ENCODE measurements at places on chromosomes 6 and 20. TPM values are rescaled to one million over a fixed set of nuclear protein-coding genes. Genes with fewer than 3 reads are reported as not detected.

DNA sequence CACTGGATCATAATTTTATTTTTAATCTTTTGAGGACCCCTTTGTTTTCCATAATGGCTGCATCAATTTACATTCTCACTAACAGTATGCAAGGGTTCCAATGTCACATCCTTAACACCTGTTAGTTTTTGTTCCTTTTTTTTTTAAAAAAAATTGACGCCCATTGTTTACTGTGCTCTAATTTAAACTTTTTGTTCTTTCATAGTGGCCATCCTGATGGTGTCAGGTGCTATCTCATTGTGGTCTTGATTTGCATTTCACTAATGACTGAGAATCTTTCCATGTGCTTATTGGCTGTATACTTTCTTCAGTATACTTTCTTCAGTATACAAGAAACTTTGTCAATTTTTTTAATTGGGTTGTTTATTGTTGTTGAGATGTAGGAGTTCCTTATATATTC, 347.0 kb downstream of the RNGTT start:
- no peak for DNase-seq

DNA sequence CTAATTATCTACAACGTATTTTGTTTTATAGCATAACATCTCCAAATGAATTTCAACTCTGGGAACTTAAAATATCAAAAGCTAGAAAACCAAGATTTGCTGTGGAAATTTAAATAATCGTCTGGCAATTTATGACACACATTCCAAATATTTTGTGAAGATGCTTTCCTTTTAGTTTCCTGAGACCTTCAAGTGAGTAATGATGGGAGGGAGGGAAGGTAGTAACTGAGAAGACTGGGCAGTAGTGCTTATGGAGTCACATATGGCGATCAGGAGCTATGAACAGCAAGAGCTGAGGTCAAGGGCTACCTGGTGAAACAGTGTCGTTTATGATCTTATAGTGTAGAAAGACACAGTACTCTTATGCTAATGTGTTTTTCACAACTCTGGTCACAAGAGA, 178.2 kb upstream of the THEMIS start:
- DNase-seq, result no peak

BACH2 gene
- total RNA-seq, result 4.3 TPM

DNA sequence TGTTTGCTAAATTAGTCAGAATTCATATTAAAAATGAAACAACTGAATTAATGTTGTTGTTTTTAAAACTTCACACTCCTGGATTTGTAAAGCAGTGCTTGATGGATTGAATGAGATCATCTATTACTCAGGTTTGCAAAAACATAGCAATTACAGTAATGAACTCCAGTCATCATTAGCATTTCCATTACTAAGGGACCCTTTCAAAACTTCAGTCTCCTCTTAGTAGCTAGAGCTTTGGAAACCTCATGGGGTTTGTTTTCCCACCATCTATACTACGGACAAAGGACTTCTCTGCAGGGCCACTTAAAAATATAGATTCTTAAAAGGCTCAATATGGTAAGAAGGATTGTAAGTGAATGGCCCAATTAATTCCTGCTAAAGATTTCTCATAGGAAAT, 209.9 kb upstream of the PRND start:
- no peak for DNase-seq

DNA sequence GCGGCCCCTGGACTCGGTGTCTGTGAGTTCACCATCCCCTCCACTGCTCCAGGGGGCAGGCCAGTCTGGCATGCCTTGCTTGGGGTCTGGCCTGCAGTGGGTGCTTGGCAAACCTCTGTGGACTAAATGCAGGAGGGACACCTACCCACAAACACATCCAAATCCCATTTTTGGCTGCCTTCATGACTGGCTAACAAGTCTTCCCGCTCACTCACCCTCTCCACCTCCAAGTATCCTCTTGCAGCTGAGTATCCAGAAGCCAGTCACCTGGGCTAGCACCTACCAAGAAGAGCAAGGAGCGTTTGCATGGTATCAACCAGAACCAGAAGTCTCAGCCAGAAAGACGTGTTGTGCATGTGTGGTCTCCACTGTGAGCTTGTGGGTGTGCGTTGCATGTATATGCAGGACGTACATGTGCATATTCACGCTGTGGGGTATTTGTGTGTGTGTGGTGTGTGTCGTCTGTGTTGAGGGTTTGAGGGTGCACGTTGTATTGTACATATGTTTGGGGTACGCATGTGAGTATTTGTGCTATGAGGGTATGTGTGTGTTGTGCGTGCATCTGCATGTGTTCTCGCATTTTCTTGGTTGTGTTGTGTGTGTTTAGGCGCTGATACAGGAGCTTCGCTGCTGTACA, 5.6 kb upstream of the PMEPA1 start:
- DNase-seq, result no peak

DNA sequence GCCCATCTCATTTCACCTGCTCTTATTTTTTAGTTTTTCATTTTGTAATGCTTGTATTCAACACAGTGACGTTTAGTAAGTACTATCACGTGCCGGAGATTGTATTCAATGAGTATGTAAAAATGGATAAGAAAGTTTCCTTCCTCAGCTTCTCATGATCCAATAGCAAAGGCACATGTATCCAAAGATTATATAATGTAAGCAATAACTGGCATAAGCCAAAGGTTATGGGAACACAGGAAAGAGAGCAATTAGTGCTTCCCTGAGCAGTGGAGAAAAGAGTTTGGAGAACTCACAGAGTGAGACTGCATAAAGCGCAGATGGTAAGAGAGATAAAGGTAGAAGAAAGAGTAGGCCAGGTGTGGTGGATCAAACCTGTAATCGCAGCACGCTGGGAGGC, 21.8 kb upstream of the LTV1 start:
- DNase-seq, result no peak

DNA sequence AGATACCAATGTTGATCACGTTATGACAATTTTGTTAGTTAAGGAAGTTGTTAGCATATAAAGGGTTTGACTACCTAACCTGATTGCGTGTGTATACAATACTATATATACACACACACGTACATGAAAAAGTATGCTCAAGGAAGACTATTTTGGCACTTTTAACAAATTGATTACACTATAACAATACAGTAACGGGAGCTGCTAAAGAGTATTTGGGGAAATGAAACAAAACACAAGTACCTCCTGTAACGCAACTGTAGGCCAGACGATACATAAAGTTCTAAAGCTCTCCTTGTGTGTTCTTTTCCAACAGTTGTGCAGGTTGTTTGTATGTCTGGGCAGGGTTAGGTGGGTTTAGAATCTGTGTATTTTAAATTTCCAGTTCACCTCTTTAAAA, 98.7 kb downstream of the PLEKHG1 start:
- DNase-seq, result no peak

WFDC2 gene
- total RNA-seq, result 244 TPM

GRCh38 chr6:90351696-90352095, 55.1 kb upstream of the BACH2 start:
- no peak for DNase-seq

EFCAB8 gene
- 1.0 TPM for total RNA-seq

METTL24 gene
- 8.1 TPM for total RNA-seq

DNA sequence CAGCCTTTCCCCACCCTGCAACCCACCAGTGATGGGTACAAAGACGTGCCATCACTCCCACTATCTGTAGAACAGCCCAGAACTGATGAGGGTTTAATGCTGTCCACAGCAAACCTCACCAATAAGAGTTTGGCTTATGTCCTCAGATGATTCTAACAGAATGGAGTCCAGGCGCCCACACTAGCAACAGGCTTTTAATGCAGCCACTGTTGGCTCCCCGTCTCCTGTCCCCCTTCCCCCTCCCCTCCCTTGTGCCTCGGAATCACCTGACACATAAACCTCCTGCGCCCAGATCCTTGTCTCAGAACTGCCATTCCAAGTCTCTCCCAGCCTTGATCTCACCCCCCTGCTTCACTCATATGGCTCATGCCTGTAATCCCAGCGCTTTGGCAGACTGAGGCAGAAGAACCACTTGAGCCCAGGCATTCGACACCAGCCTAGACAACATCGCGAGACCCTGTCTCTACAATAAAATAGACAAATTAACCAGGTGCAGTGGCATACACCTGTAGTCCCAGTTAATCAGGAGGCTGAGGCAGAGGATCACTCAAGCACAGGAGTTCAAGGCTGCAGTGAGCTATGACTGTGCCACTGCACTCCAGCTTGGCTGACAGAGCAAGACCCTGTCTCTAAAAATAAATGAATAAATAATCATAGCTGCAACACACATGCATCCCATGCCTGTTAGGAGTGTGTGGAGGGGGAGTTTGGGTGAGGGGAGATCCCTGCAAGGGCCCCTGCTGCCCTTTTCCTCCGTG, 85.6 kb downstream of the SNX5 start:
- DNase-seq, result no peak

- DNase-seq, result peak; percentile 56
Measured at GRCh38 chr20:52972190-52972937, at the start of gene TSHZ2. TSS of gene TSHZ2 (plus strand) at chr20:52972358. CDS start at chr20:52973294, 936 bp downstream.

DNA sequence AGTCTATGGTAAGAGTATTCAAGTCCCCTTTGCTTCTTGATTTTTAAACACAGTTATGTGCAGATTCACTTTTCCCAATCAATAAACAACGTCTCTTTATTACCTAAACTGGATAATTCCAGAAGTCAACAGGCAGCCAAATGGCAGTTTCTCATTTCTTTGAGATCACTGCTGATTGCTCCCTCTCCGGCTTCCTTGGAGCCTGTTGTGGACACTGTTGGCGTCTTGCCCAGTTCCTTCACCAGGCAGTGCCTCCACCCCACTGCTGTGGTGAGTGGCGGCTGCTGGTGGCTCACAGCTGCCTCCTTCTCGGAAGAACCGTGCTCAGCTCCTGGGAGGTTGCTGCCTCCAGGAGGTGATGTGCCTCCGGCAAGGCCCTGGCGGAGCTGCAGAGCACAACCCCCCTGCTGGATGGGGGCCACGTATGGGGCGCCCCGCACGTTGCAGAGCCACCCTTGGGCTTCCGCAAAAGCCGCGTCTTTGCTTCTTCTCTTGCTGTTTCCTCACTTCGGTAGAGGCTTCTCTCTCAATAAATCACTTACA, 105.1 kb upstream of the CNKSR3 start:
- peak; percentile 71 for DNase-seq

DNA sequence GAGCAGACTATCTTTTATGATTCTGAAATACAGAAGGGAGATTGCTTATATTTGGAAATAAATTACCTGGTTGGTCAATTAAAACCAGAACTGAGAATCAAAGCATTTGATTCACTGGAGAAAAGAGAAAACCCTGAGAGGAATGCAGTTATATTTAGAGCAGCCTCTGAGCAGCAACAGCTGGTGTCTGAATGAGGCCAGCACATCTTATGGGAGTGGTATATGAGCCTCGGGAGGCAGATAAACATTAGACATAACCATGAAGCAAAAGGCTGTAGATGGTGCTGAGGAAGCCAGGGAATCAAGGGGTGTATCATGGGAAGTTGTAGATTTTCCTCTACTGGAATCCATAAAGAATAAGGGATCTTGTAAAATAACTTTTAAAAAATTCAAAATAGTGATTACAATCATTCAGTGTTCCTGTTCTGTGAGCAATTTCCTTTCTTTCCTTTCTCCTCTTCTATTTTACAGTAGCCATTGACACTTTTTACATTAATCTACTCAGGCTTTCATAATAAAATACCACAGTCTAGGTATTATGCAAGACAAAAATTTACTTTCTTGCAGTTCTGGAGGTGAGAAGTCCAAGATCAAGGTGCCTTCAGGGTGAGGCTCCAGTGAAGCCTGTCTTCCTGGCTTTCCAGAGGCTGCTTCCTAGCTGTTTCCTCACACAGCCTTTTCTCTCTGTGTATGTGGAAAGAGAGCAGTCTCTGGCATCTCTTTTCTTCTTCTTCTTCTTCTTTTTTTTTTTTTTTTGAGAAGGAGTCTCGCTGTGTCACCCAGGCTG, 32.8 kb upstream of the ENPP5 start:
- DNase-seq, result no peak

SLC12A5 gene
- total RNA-seq, result not detected

RAB44 gene
- total RNA-seq, result 1.0 TPM

FUT9 gene
- total RNA-seq, result 6.7 TPM

GRCh38 chr6:125421836-125422235, 120.1 kb upstream of the HDDC2 start:
- no peak for DNase-seq

GRCh38 chr6:106199998-106200397, 113.9 kb downstream of the PRDM1 start:
- DNase-seq, result no peak

DNA sequence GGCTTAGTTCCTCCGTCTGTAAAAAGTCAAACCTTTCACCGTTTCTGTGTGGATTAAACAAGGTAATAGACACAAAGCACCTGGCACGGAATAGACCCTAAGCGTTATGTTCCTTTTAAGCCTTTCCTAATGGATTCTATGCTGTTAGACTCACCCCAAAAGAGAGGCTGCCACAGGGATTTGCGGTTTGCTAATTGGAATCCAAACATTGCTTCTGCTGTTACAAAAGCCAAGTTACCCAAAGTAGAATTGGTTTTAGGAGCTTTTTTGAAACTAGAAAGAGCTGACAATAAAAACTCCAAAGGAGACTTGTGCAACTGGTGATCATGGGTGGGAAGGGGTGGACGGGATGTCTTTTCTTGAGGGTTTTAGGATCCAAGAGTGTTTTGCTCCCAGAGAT, 178.0 kb downstream of the BMP7 start:
- no peak for DNase-seq

GRCh38 chr6:32905078-32905477, 35.8 kb downstream of the HLA-DMB start:
- no peak for DNase-seq

DNA sequence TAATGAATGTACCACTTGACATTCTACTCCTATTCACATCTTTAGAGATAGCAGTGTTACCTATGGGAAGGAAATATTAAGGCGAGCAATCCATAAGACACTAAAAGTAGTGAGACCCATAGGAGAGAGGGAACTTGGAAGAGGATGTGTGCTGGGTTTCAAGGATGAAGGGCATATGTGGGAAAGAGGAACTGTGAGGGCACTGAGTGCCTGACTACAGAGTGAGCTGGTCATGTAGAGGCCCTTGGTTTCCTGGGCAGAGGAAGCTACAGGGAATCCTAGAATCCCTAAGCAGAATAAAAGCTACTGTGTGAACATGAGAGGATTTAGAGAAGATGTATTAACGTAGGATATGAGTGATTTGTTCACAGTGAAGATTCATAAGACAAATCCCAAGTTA, 262.8 kb downstream of the FARS2 start:
- DNase-seq, result no peak

- no peak for DNase-seq
Measured at GRCh38 chr20:5282561-5282960, 34.2 kb downstream of the PROKR2 start.

CLPSL1 gene
- total RNA-seq, result not detected
